AG04449 (cell line): ENCODE measurements at places on chromosomes 3 and 15.

- DNase-seq: no peak
Measured at GRCh38 chr3:66403323-66403990, 97.4 kb downstream of the LRIG1 start.

- DNase-seq: no peak
Measured at GRCh38 chr3:43587303-43587702, 34.5 kb downstream of the ANO10 start.

GRCh38 chr15:72784456-72784876 lies 908 bp upstream of the ADPGK start:
- DNase-seq: no peak

DNA sequence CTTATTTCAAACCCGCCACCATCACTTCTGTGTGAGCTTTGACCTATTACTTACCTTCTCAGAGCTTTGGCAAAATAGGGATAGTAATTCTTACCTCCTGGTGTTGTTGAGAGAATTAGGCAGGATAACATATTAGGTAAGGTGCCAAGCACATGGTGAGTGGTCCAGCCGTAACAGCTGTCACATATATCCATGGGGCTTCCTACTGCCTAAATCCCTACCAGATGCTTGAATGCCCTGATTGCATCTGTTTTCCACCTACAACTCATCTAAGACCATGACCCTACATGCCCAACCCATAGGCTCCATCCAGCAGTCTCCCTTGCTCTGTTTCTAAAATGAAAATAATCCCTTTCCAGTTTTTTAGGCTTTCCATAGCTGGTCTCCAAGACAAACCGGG lies 162.3 kb upstream of the NR2E3 start:
- DNase-seq: no peak
